ENCODE measurements at places on chromosomes 1 and 21.

DNA sequence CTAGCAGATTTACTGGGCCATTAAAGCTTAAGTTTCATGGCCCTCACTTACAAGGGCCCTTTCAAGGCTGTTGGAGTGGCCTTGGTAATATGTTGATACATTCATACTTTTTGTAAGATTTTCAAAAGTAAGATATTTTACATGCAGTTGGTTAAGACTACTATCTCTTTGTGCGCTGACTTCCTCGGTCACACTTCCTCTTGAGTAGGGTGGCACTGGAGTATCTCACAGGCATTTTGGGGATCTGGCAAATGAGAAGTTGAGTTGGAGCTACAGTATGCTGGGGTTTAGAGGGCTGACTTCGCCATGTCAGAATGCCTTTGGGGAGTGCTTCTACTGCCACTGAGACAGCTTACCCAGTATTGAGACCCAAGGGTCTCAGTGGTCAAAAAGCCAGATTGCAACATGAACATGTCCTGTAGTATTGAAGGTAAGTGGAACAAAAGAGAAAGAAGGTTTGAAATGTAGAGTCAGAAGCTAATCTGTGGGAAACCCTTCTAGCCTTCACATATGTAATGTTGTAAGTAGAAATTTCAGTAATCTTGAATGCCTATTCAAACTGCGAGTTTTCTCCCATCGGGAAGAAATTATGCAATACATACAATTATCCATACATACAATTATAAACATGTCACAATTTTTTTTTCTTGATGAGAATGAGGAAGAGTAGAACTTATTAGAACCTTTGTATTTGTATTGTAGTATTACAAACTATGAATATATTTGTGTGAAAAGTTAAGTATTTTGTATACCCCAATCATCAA is 32.3 kb upstream of the RALGPS2 start:
- DNase-seq: no peak

- DNase-seq: no peak
Measured at GRCh38 chr1:75707191-75707590, 17.3 kb upstream of the ACADM start.

- no peak for DNase-seq
Measured at GRCh38 chr1:5691795-5692509, 300.3 kb downstream of the NPHP4 start.

DNA sequence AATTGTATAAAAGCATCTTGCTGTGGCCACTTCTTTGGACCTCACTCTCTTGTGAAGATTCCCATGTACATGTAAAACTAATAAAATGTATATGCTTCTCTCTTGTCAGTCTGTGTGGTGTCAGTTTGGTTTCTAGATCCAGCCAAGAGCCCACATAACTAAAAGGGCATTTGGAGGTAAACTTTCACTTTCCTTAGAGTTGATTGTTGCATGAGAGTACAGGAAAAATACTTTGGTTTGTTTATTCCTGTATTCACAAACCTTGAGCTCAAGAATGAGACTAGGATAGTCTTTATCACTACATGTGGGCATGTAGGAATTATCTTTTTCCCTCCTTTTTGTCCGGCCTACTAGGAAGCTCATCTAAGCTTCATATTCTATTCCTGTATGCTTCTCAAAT is 50.9 kb downstream of the KCTD3 start:
- DNase-seq: no peak

- DNase-seq: no peak
Measured at GRCh38 chr1:75742047-75742625, 17.6 kb downstream of the ACADM start.

DNA sequence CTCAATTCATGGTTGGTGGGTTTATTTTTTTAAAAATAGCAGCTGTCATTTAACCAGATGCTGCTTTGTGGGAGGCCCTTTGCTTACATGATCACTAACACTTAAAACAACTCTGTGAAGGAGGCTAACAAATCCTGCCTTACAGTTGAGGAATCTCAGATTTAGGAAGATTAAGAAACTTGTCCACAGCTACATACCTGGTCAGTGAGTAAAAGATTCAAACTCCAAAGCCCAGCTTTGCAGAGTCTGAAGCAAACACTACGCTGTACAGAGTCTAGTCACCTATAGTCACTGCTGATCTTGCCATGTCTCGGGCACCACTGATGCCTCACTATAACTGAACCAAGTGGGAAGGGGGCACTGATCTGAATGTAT is 535.4 kb downstream of the SMYD3 start:
- no peak for DNase-seq

DNA sequence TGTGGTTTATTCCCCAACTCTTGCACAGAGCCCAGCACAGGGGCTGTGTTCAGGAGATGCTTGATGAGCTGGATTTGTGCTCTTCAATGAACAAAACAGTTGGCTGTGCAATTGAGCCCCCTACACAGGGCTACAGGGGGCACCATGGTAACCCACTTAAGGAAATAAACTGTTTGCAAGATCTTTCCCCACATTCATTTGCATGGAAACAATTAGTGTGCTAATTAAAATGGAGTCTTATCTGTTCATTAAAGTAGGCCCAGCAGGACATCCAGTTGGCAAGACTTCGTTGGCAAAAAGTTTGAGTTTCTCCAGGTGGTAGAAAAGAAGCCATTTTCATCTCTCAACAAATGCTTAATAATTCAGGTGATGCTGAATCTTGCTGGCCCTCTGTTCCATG is 15.3 kb downstream of the KLHDC7A start:
- no peak for DNase-seq

GRCh38 chr1:220044678-220045355 is 1.5 kb downstream of the EPRS1 start:
- no peak for DNase-seq

GRCh38 chr1:175176246-175176645 is 16.3 kb downstream of the KIAA0040 start:
- DNase-seq: no peak

Data from tibial artery (tissue), 4 donors.